Hepatocyte (in vitro differentiated cells): ENCODE measurements at places on chromosomes 7 and 10.

- no peak for DNase-seq
Observed at GRCh38 chr10:29163746-29164145, 125.1 kb upstream of the LYZL1 start.

- DNase-seq = peak; percentile 50
Observed at GRCh38 chr10:101292194-101293006, 61.6 kb upstream of the BTRC start.

DNA sequence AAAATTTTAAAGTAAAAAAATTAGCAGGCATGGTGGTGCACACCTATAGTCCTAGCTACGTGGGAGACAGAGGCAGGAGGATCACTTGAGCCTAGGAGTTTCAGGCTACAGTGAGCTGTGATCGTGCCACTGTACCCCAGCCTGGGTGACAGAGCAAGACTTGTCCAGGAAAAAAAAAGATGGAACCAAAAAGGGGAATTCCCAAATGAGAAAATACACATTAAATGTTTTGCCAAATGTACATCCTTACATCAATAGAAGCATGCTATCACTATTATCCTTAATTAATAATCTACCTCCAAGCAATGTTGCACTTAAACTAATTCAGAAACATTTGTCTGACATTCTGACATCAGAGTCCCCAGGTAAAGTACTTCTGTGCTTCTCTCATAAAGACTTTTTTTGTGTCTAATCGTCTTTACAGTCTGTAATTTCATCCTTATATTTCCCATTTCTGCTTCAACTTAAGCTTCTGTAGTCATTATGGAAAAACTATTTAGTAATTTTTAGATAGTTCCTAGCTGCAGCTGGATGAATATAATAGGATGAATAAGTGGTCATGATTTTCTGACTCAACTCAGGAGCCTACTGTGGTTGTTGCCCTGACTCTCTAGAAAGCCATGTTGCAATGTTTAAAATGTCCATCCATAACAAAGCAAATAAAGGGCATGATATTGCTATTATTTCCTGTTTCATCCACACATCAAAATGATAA is 57.7 kb downstream of the MYPN start:
- no peak for DNase-seq

- DNase-seq = no peak
Observed at GRCh38 chr10:20089879-20090278, 273.6 kb downstream of the PLXDC2 start.

GRCh38 chr10:91367558-91367957 is 42.6 kb upstream of the HECTD2 start:
- DNase-seq = no peak

DNA sequence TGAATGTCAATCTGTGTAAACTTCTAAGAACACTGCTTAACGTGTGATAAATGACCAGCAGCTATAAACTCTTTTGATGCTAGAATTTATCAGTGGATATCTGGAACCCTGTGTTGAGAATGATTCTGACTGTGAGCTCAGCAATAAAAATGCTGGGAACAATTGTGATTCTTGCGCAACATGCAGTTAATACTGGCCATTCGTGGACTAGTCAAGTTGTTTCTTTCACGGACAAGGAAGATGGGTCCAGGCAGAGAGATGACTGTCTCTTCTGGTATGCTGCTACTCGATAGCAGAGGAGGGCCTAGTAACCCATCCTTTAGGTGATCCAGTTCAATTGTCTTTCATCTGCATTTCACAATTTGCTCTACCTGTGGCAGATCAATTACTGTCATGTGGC is 394.8 kb upstream of the IGFBP3 start:
- DNase-seq = peak; percentile 16

DNA sequence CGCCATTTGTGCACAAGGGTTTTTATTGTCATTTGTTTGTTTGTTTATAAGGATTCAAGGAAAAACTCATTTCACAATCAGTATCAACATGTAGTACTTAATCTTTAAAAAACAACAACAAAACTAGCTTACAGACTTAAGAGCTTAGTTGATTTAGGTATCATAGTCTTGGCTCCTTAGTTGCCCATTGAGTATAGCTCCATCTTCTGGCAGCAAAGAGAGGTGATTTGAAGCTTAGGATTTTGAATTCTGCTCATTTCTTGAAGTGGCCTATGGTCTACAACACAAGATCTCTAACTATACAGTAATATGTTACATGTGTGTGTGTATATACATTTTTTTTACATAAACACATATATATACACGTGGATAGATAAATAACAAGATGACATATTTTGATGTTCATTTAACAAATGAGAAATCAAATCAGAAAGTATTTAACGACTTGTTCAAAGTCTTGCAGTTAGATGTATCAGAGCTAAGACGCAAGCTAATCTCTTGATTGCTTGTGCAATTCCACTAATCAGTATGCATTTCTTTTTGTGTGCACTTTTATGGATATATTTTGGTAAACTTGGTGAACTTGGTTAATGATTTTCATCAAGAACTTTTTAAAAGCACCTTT is 307.3 kb downstream of the CAMK1D start:
- DNase-seq = peak; percentile 45

- peak; percentile 75 for DNase-seq
Observed at GRCh38 chr10:24208661-24209431, at the start of gene KIAA1217. TSS of gene KIAA1217 (plus strand) at chr10:24209138. CDS start at chr10:24209194, 56 bp downstream.

DNA sequence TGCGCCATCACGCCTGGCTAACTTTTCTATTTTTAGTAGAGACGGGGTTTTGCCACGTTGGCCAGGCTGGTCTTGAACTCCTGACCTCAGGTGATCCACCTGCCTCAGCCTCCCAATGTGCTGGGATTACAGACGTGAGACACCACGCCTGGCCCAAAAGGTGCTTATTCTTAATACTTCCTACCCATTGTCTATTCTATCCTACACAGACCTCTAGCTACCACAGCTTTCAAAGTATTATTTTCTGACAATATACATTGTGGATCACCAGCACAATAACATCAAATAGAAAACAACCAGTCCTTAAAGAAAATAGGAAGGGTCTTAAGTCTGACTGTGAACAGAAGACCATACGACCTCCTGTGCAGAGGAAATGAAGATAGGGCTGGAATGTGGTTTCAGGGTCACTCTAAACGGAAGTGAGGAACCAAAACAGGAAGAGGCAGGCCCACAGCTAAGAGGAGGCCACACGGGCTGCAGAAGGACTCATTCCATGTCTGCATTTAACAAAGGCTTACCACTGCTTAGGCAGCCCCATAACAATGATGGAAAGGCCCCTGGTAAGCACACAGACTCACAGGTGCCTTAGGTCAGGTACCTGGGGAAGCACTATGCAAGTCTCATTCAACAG is 115.2 kb downstream of the ZFAND4 start:
- no peak for DNase-seq

GRCh38 chr10:82496114-82496513 is 621.1 kb downstream of the NRG3 start:
- no peak for DNase-seq

DNA sequence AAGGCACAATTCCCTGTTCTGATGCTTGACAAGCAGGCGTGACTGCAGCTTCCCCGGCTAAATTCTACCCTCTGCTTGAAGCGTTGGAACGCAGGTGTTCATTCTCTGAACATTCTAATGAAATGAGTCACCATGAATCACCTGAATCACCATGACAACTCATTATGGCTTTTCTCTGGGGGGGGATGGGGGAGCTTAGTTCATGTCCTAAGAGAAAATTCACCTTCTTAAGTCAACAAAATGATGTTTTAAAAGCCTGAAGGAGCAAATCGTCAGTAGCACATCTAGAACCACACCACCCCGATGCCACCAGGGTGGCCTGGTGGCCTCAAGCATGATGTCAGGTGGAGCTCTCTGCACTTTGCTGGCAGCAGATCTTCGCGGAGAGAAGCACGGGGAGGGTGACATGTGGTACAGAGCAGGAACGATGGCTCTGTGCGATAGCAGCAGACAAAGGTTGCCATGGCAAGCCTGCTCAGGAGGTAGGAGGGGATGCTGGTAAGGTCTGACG is 33.7 kb downstream of the DDC start:
- DNase-seq = peak; percentile 87

DNA sequence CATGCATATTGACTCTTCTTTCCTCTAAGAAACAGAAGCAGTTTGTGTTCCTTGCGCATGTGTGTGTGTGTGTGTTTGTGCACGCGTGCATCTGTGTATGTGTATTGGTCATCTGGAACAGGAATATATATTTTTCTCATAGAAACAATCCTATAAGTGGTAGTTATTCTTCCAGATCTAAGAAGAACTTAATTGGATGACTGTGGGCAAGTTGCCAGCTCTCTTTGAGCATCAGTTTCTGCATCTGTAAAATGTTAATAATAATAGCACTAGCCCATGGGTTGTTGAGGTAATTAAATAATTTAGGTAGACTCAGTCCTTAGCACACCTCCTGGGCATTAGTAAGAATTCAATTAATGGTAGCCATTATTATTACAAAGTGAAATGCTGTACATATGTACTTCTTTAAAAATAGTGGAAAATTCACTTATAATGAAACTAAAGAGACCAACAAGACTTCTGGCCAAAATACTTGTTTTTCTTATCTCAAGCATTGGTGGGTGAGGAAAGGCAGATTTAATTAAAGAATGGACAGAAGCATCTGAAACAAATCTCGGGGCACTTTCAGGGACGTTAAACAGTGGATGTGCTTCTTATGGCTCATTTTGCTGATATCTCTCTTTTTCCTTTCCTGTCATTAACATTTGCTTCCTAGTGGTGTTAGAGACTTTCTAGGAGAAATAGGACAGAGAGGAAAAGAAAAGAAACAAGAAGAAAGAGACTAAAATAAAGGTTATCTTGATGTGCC is 124.9 kb upstream of the HABP2 start:
- no peak for DNase-seq

DNA sequence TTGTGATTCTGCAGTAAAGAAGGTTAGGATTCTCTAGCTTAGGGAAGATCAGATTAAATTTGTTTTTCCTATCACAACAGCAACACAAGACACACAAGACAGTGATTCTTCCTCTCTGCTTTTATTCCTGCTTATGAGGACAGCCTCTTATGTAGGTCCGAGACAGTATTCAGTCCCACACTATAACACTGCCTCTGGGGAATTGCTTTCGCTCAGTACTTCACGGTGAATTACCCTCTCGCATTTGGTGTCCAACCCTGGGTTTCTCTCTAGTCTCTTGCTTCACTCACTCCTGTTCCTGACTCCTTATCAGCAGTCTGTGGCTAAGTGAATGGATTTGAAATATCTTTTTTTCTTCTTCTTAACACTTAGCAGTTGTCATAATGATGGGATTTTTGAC is 1.7 kb downstream of the HIF1AN start:
- DNase-seq = no peak

- DNase-seq = no peak
Observed at GRCh38 chr10:71597821-71598498, 121.6 kb downstream of the C10orf105 start.

- DNase-seq = no peak
Observed at GRCh38 chr7:98785929-98786571, 83.8 kb downstream of the TMEM130 start.

GRCh38 chr7:49631960-49632359 is 141.5 kb upstream of the VWC2 start:
- no peak for DNase-seq

GRCh38 chr7:114128880-114129279 is 210.1 kb upstream of the PPP1R3A start:
- no peak for DNase-seq

- DNase-seq = no peak
Observed at GRCh38 chr10:87862679-87863052, 667 bp downstream of the KLLN start.

GRCh38 chr7:147833970-147834369 is 756.6 kb upstream of the C7orf33 start:
- DNase-seq = no peak

GRCh38 chr10:95579292-95579691 is 18.1 kb upstream of the SORBS1 start:
- no peak for DNase-seq

DNA sequence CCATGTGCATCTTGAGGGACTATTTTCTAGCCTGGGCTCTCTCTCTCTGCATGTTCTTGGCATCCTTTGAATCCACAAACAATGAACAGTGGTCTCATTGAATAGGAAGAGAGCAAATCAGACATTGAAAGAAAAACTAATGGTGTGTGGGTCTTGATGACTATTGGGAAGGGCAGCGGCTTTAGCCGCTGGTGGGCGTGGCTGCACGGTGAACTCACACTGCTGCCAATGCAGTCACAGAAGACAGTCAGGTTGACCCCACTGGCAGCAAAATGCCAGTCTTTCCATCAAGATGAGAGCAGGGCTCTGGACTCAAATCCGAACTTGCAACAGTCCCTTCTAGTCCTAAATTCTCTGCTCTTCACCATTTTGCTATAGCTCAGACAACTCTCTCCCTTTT is 91.0 kb downstream of the ADARB2 start:
- DNase-seq = no peak

- peak; percentile 8 for DNase-seq
Observed at GRCh38 chr7:13062631-13063030, 375.2 kb downstream of the ARL4A start.

GRCh38 chr10:129275886-129276285 is 191.2 kb upstream of the MGMT start:
- DNase-seq = no peak

GRCh38 chr10:23864631-23865147 is 344.2 kb upstream of the KIAA1217 start:
- no peak for DNase-seq

DNA sequence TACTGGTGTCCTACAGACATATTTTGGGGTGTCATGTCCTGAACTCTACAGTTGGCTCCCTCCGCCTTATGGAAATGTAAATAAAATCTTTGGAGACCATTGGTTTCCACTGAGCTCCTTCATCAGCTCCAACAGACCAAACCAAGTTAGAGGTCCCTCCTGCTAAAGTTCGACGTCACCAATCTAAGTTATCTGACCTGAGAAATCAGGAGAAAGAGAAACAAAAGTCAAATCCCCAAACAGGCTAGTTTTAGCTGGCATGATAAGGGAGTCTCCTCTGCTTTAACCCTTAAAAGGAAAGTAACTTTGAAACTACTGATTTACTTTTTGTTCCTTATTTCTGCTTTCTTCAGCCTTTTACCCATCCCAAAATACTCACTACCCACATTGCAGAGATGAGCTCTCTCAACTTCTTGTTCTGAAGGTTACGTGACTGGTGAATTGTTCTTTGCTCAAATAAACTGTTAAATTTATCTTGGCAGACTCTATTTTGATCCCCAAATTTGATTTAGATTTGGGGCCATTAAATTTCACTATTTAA is 39.9 kb downstream of the AVL9 start:
- DNase-seq = no peak

GRCh38 chr7:39741942-39742623 is 118.7 kb downstream of the RALA start:
- DNase-seq = peak; percentile 58

GRCh38 chr7:95632609-95633008 is 36.3 kb upstream of the PDK4 start:
- no peak for DNase-seq

GRCh38 chr7:142961973-142962926 is at the start of gene KEL:
TSS of gene KEL (minus strand) at chr7:142962363. CDS start at chr7:142962206, 157 bp downstream.
- no peak for DNase-seq
